ENCODE measurements at places on chromosomes 3 and 15.

DNA sequence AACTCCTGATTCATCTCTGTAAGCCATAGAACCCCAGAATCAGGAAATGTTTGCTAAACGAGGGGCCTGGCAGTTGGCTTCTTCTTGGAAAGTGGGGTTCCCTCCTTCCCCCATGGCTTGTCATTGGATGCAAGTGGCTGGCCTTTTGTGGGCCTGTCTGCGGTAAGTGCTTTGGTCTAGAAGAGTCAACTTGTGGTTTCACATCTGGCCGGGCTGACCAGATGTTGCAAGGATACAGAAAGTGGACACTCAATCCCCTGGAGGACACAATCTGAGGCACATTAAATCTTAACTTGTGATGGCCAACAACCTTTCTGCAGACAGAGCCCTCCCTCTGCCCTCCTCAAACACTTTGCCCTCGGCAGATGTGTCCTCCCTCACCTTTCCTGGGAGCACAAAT lies 1.1 kb downstream of the FAH start:
- no peak for DNase-seq

GRCh38 chr15:97995881-97996603 lies 35.5 kb downstream of the ARRDC4 start:
- no peak for DNase-seq

DNA sequence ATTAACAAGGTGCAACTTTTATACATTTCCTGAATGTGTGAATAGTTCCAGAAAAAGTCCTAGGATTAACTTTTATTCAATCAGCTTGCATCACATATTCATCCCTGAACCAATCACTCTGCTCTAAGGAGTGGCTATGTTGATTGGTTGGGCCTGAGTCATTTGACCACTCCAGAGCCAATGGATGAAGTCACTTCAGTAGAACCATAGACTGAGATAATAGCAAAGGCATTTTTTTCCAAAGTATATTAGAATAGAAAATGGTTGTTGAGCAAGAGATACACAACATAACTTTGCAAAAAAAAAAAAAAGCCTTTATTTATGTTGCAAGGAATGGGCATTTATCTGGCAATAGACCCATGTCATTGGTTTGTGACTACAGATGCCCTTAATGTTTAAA lies 55.5 kb upstream of the AGTR1 start:
- no peak for DNase-seq

DNA sequence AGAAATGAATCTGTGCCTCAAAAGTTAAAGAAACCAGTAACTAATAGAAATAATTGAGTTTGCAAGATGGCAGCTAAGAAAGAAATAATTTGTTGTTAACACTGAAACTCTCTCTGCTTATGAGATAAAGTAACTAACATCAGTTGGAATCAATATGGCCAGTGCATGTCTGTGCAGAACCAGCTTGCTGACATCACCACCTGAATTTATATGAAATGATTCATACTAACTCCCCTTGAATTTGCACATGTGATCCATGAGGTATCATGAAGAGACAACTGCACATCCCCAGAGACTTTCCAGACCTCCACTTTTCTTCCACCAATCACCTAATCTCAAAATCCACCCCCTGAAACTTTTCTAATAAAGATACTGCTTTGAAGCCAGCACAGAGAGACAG lies 10.3 kb upstream of the SLC25A38 start:
- DNase-seq = no peak

DNA sequence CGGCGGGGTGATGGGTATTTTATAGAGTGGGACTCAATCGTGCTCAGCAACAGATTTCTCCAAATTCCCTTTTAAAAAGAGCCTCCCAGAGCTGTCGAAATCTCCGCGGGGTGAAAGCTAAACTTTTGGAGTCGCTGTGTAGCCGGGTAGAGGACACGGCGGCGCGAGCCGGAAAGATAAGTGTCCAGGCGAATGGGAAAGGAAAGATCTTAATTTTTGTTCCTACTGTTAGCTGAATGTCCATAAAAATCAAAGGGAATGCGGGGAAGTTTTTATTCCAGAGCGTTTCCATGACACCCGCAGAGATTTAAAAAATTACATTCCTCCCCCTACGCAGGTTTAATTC lies 9.1 kb downstream of the EOMES start:
- no peak for DNase-seq

GRCh38 chr3:184078851-184079250 lies 18.0 kb upstream of the HTR3E start:
- no peak for DNase-seq

DNA sequence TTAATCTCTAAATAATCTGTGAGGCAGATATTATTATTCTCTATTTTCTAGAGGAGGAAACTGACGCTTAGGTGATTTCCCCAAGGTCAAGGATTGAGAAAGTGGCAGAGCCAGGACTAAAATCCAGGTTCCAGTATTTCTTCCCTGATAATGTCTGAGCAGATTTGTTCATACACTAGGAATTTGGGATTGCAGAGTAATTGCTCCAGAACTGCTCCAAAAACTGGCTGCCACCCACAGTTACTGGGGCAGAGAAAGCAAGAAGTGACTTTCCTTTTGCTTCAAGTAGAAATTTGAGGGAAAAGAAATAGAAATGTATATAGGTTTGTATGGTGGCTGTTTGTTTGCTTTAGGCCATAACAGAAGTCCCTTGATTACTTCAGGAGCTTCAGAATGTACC lies 60.6 kb downstream of the SLC12A8 start:
- DNase-seq = no peak

DNA sequence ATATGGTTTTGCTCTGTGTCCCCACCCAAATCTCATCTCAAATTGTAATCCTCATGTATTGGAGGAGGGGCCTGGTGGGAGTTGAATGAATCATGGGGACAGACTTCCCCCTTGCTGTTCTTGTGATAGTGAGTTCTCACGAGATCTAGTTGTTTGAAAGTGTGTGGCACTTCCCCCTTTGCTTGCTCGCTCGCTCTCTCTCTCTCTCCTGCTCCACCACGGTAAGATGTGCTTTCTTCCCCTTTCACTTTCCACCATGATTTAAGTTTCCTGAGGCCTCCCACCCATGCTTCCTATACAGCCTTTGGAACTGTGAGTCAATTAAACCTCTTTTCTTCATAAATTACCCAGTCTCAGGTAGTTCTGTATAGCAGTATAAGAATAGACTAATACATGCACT lies 60.7 kb downstream of the GSK3B start:
- DNase-seq = no peak

GRCh38 chr15:51170882-51171633 lies 76.4 kb upstream of the TNFAIP8L3 start:
- DNase-seq = no peak

DNA sequence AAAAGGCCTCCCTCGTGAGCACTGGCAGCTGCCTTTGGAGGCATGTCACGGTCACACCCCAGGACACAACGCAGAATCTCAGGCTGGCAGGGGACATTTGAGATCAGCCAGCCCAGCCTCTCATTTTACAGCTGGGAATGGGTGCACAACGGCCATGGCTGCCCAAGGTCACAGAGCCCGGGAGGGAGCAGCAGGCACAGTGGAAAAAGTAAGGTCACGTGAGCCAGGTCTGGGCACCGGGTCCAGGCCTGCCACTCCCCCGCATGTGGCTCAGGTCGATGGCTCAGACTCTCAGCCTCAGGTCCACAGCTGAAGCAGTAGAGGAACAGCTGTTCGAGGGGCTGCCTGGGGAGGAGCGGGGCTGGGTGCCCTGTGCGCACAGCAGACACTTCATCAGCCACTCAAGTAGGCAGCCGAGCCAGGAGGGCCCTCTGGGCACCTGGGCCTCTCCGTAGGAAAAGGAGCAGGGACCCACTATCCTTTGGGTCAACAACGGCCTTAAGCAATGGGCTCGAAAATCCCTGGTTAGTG lies 260.6 kb downstream of the GOLGA6L6 start:
- DNase-seq = no peak

DNA sequence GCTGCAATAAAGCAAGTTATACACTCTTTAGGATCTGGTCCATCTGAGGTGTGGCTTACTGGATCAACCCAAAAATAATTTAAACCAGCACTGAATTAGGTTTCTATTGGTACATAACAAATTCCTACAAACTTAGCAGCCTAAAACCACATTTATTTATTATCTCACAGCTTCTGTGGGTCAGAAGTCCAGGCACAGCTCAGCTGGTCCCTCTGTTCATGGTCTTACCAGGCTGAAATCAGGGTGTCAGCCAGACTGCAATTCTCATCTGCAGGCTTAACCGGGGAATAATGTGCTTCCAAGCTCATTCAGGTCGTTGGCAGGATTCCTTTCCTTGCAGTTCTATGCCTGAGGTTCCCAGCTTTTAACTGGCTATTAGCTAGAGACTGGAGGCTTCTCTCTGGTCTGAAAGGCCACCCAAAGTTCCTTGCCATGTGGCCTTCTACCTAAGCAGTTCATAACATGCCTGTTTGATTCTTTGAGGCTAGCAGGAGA lies 477.4 kb upstream of the WNT5A start:
- DNase-seq = no peak

DNA sequence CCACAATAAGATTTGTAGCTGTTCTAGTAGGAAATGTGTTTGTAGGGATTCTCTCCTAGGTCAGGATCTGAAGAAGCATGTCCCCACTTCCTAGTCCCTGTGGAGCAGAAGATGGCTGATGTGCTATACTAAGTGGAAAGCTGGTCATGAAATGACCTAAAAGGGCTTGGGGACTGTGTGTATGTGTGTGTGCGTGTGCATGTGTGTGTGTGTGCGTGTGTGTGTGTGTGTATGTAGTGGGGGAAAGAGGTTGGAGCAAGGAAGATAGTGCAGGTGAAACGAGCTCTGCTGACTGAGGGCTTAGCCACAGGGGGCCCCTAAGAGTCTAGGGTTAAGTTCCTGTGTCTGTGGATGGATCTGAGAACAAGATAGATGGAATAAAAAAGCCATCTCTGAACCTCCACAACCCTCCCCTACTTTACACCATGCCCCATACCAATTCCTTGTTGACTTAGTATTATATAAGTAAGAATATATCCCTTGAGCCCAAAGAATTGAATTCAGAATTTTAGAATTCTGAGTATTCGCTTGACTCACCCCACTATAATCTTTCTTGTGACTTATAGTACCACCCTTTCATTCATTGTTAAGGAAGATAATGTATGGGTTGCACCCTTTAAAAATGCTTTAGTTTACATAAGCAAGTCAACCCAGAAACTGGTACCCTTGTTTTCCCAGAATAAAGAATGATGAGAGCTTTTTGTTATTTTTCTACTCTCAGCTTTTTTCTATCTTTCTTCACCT lies 96.1 kb downstream of the RPL22L1 start:
- DNase-seq = no peak

DNA sequence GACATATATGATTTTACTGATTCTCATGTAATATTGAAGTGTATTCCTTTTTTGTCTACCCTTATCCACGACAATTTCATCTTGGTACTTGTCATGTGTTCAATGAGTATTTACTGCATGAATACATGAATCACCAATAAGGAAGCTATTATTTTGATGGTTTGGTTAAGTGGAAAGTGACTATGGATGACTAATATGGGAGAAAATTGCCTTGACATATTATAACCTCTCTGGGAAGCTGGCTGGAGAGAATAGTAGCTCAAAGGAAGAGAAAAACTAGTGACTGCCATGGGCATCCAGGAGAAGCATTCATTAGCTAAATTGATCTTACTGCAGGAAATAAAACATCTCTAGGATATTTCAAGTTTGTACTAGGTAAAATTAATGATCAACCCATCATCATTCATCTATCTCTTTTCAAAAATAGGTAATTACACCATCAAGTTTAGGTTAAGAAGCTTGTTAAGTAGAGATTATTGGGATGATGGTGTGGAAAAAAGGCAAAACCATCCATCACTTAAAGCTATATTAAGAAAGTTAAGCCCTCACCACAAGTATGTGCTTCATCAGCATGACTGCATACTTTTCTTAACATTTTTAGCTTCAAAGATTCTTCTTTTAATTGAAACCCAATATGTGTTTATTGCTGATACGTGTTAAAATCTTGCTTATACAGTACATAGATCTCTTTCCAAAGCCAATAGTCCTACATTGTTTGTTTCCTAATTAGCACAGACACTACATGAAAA lies 455.2 kb upstream of the ARPP21 start:
- no peak for DNase-seq

DNA sequence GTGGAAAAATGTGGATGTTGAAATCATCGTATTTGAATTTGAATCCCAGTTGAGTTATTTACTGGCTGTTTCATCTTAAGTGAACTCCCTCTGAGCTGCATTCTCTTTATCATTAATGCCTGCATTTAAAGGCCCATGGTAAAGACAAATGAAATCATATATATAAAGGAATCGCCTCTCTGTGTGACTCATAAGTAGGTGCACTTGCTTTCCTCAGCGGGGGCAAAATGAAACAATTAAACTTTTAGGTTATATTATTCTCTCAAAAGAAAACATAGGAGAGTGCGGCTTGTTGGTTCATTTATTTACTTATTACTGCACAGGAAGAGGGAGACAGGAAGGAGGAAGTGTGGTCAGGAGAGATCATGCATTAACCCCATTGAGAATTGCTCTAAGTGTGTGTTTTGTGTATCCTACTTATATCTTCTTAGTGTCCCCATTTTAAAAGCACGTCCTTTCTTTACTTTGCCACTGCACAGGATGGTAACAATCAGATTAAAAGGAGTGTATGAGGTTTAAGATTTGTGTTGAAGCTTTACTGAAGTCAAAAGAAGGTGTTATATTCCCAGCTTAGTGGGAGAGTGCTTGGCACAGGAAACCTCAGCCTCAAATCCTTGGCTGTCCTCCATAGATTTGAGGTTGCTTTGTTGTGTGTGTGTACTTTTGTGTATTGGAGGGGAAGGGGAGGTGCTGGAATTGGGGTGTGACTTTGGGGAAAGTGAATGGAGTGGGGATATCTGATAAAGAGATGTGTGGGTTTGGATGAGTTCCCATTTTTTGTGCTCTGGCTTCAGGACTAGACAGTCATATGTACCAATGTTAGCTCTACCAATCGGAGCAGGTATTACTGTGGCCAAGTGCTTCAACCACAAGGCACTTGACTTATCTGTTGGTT lies 595.8 kb upstream of the NR2F2 start:
- DNase-seq = no peak

GRCh38 chr3:39809181-39809994 lies at the start of gene MYRIP:
Gene MYRIP (plus strand): TSS chr3:39809609. CDS start chr3:39900817, 91,208 bp downstream.
- DNase-seq = no peak

GRCh38 chr3:32842531-32842931 lies 24.7 kb downstream of the TRIM71 start:
- no peak for DNase-seq

DNA sequence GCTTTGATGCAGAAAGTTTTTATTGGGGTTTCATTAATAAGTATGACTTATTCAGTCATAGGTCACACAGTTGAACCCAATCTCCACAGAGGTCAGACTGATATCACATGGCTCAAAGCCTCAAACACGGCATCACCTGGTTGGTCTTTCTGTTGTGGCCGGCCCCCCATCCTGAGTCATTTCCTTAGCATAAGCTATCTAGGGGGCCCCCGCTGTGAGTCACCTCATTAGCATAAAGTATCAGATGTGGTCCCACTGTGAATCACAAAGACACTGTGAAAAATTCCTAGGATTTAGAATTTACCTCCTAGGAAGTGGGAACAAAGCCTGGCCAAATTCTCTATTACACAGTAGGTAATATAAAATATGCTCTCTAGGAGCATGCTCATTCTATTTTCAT lies 502.2 kb downstream of the PYDC2 start:
- DNase-seq = no peak

GRCh38 chr15:51796847-51797401 lies 32.5 kb upstream of the TMOD3 start:
- DNase-seq = no peak
